ENCODE measurements at places on chromosomes 3 and 15.

DNA sequence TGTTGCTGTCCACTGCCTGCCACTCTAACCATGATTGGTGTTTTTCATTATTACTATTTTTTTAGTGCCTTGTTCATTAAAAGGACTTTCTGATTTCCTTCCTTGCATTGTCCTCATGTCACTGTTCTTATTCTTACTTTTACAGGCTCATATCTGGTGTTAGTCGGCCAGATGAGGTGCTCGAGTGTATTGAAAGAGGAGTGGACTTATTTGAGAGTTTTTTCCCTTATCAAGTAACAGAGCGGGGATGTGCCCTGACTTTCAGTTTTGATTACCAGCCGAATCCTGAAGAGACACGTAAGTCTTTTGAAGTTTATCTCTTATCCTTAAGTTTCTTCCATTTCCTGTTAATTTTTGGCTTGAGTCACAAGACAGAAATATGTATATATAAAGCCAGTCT lies 23.2 kb downstream of the QTRT2 start:
- no peak for DNase-seq

GRCh38 chr15:50162969-50163718 lies 18.9 kb upstream of the SLC27A2 start:
- DNase-seq: no peak

- DNase-seq: no peak
Observed at GRCh38 chr3:65356331-65357248, 668.8 kb upstream of the ADAMTS9 start.

- no peak for DNase-seq
Observed at GRCh38 chr3:114644367-114644766, 350.5 kb downstream of the TIGIT start.

DNA sequence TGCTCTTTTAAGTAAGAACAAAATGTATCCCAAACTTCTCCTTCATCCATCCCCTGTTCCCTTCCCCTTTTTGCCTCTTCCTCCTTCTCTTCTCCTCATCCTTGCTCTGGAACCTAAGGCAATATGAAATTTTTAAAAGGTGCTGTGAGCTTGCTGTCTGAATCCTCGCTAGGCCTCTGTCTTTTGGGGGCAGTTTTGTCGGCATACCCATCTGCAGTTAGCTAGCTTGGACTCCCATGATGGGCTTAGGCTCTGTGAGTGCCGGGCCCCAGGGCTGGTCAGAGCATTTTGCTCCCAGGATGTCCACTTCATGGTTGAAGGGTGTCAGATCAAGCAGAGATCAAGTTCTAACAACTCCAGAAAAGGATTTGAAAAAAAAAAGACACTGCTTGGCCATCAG lies 18.6 kb downstream of the ZIC1 start:
- no peak for DNase-seq

- DNase-seq: peak; percentile 74
Observed at GRCh38 chr15:43199945-43200488, 14.8 kb downstream of the CCNDBP1 start.

- no peak for DNase-seq
Observed at GRCh38 chr15:63365273-63365680, 16.4 kb downstream of the CA12 start.

Measured in Jurkat, Clone E6-1 (cell line).